ENCODE measurements at places on chromosomes 1 and 21. TPM values are rescaled to one million over a fixed set of nuclear protein-coding genes. Genes with fewer than 3 reads are reported as not detected.

DNA sequence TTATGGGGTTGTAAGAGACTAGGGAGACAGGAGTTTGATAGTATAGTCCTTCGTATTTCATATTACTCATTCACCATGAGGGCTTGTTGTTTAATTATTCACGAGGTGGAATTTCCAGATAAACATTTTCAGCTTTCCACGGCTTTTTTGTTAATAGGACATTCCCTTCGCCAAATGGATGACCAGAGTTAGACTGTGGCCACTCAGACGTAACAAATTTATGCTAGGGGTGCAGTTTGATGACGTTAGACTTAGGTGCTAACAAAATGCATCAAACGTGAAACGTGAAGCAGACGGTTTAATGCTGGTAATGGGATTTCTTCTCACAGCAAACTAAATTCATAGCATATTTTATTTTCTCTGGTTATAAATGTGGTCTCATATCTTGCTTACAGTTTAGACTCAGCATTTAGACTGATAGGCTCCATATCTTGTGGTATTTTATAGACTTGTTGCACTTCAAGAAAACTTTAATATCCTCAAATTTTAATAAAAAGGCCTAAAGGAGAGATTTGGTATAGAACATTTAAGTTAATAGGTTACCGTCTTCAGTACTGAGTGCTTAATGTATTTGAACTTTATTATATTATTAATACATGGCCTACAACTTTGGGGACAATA lies 2.3 kb downstream of the DHX9 start:
- DNase-seq: peak; percentile 17

- peak; percentile 37 for DNase-seq
These were observed 1.3 kb downstream of the FNBP1L start for GRCh38 chr1:93448983-93449804.

DNA sequence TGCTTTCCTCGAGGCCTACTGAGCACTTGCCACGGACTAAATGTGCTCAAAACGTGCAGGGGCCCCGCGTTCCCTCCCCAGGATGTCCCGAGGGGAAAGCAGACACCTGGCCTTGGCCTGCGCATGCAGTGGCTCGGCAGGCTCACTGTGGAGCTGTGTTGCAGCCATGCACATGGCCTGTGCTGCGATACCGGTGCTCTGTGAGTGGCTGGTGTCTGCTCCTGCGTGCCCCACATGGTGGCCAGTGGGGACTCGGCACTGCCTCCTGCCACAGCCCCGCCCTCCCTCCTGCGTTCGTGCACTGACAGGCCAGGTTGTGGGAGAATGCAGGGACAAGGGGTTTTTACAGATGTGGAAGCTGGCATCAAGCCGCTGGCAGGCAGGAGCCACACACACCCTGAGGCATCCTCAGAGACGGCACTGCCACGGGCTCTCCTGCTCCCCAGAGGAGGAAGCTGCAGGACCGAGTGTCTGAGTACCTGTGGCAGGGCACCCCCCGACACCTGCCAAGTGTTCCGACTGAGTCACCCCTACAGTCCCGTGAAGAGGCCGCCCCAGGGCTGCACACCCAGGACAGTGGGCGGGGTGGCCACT lies 16.9 kb upstream of the PTTG1IP start:
- no peak for DNase-seq

DNA sequence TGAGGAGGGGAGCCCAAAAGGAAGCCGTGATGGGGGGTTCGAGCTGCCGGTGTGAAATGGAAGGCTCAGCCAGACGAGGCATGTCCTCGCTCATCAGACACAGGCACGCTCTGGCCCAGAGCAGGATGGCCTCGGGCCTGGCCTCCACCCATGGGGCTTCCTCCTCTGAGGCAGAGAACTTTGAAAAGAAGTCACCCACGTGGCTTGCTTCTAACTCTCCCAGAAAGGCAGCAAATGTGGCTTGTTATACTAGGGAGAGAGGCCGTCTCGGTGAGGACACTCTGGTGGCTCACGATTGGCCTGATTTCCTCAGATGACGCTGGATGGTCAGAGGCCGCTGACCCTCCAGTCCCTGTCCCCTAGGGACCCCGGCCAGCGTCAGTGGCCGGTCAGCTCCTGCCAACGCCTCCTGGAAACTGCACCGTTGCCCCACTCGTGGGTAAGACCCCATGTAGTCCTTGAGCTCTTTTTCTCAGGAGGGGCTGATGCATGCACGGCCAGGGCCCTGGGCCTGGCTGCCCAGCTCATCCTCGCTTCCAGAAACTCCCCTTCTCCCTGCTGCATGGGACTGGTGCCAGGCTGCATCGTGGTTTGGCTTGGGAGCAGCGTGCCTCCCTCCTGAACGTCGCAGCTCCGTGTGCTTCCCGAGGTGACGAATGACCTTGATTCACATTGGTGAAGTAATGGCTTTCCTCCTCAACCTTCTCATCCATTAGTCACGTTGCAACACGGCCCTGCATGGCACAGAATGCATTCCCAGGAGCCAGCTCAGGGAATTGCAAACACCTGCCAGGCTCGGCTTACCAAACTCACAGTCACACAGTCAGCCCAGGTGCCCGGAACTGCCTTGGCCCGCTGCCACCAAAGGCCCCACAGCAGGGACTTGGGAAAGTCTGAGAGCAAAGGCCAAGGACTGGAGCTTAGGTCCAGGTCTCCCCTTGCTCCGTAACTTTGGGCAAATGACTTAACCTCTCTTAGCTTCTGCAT lies 58.8 kb downstream of the TOMM20 start:
- DNase-seq: peak; percentile 61

- peak; percentile 54 for DNase-seq
These were observed 31.6 kb upstream of the PDE9A start for GRCh38 chr21:42621819-42622177.

DNA sequence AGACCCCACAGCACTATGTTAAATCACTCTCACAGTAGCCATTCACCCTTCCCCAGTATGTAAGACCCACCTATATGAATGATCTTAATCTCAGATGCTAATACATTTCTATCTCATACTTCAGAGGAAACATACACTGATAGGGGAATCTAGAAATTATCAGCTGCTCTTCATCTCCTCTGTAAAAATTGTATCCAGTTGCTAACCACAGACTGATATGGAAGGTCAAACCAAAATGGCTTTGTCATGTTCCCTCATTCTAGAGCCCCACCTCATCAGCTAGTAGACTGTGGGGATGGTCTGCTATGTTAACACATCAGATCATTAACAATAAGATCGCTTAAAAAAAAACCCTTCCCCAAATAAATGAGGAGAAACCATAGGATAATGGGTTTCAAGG lies 71.7 kb downstream of the UBR4 start:
- no peak for DNase-seq

DNA sequence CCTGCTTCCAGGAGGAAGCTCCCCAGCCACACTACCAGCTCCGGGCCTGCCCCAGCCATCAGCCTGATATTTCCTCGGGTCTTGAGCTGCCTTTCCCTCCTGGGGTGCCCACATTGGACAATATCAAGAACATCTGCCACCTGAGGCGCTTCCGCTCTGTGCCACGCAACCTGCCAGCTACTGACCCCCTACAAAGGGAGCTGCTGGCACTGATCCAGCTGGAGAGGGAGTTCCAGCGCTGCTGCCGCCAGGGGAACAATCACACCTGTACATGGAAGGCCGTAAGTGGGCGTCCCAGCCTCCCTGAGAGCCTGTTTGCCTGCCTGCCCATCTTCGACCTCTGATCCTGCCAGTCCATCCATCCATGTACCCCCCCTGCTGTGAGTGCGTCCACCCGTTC lies 3.6 kb downstream of the ECM1 start:
- no peak for DNase-seq

DNA sequence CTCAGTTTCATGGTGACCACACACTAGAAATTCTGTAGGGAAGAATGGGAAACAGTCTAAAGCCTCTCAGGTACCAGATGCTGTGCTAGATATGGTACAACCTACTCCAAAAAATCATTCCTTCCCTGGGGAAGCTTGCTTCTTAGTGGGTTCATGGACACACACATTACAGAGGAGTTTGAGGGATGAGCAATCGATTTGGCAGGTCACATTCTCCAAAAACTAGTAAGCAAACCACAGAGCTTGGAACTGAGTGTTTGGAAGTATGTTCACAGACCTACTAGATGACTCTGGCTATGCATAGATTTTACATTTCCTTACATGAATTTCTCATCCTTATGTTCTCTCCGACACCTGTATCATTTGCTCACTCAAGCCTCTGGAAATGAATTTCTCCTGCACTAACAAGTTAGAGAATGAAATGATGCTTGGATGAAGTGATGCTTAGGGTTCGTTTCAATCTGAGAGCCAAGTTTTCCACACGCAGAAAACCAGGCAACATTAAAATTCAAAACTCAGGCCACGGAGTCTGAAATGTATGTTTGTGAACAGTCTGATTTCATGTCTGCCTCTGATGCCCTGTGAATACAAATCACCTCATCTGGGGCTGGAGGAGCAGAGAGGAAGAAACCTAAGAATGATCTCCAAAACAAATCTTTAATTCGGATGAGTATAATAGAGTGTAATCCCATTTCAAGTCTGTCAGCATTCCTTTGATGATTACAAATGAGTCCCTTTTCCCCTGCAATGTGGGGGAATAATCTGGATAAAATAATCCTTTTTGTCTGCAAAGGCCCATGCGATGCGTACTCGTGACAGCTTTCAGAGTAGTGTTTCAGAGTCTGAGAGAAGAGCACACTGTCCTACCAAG lies 11.0 kb downstream of the EVA1C start:
- DNase-seq: no peak

DNA sequence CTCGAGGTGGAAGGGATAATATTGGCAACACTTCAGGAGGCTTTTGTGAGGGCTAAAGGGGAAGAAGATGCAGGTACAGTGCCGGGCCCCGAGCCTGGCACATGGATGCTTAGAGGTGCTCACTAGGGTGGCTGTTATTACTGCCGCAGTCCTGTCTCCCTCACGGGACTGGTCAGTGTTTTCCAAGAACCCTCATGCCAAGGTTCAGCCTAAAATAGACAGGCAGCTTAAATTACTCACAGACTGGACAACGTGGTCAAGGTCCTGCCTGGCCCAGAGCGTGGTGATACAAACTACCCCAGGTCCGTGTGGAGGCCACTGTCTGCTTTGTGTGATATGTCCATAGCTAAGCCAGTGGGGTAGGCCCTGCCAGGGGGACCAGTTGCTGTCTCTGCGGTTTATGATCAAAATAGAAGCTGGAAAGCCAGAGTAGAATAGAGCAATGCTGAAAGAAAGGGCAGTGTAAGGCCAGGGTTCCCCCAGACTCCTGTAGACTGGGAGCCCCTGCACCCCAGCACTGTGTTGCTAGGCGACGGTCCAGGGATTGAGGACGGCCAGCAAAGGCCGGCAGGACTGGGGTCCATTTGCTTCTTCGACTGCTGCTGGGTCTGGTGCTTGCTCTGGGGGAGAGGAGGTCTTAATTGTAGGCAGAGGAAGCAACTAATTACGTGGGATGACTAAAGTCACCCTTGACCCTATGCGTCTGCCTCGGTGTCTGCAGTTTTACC lies 36.1 kb downstream of the ELAPOR1 start:
- no peak for DNase-seq

DNA sequence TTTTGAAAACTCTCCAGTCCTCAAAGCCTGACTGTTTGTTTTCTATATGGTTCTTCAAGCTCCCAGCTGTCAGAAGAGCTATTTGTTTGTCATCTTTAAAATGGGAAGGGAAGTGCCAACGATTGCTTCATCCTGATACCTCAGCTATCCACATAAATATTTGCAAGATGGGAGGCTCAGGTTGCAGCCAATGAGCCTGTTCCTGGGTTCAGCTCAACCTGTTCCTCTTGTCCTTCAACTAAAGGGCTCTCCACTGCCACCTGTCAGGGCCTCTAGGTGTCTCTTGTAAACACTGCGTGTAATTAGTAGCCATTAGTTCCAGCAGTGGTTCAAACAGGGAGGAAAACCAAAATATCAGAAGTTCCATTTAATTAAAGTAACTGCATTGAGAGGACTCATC lies 445.1 kb downstream of the AJAP1 start:
- peak; percentile 28 for DNase-seq

DNA sequence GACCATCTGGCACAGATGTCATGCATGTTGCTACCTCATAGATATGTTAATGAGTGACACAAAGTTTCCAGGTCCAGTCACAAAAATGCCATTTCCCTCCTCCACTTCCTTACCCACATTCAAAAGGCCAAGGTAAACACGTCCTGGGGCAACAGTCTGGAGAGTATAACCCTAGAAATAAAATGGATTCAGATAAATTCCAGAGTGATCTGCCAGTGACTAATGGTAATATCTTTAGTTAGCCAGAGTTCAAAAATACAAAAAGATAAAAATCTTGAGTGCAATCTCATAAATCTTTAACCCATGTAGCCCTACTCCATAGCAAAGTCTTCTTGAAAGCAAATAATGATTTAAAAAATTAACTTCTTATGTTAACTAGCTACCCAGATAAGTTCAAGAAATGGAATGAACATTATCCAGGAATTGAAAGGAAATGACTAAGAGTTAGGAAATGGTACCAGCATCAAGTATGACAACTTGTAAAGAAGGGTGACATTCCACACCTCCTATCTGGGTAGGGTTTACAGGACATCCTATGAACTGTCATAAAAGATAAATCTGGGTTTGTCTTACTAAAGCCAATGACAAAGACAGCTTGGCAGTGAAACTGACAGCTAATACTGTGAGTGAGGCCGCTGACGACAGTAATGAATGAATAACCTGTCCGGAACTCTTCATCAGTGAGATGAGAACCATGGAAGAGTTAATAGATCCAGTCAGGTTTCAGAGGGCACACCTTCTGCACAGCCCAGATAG lies 18.1 kb downstream of the RGS2 start:
- no peak for DNase-seq

DNA sequence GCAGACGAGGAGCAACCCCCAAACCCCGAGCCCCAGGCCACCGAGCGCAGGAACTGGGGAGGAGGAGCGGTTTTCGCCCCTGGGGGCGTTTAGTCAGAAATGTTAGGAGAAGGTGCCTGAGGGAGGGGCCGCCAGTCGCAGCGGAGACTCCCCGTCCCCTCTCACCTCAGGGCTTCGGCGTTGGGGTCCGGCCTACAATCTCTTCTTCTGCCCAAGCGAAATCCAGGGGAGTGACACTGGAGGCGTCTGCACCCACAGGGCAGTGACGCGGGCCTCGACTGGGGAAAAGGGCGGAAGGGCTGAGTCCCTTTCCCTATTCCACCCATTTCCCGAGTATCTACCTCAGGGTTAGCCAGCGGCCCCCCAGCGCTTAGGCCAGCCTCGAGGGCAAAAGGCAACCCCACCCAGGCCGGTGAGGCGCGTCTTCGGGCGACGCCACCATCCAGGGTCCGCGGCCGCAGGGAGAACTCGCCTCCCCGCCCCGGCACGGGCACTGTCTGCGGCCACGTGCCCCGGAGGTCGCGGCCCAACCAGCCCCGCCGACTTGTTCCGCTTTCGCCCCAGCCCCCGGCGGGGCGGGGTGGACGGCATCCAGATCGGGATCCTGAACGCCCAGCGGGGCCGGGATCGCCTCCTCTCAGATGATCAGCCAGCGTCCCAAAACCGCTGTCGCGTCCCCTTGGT lies 118.7 kb upstream of the BARHL2 start:
- DNase-seq: no peak

GRCh38 chr1:147625362-147625995 lies 44.8 kb downstream of the ACP6 start:
- DNase-seq: no peak

SPRR2E gene
- total RNA-seq: not detected

OR2AK2 gene
- not detected for total RNA-seq

KCNJ9 gene
- not detected for total RNA-seq

CNST gene
- 27.5 TPM for total RNA-seq

CFHR4 gene
- not detected for total RNA-seq

FCRL6 gene
- total RNA-seq: not detected

EVA1B gene
- total RNA-seq: 25.7 TPM

RUNX3 gene
- total RNA-seq: 0.62 TPM
